ENCODE measurements at places on chromosomes 3 and 15. TPM values are rescaled to one million over a fixed set of nuclear protein-coding genes. Genes with fewer than 3 reads are reported as not detected.

PRR20G gene
- total RNA-seq: 3.9 TPM

ALDH1A3 gene
- 2.2 TPM for total RNA-seq

DNA sequence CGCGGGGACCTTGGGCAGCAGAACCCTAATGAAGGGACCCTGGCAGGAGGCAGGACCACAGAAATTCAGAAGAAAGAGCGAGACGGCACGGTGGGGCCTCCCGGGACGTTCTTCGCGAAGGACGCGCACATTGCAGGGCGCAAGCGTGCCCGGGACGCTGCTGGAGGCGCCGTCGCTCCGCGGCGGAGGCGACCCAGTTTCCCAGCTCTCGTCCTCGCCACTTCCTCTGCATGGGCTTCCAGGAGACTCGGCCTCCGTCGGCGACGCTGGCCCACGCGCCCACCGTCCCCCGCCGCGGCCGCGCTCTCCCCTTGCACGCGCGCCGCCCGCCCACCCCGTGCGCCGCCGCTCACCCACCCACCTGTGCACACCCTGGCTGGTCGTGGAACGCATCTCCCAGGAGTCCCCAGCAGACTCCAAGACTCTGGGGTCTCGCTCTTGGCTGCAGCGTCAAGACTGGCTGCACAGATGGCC, 31.8 kb upstream of the SMAD3 start:
- no peak for DNase-seq

DNA sequence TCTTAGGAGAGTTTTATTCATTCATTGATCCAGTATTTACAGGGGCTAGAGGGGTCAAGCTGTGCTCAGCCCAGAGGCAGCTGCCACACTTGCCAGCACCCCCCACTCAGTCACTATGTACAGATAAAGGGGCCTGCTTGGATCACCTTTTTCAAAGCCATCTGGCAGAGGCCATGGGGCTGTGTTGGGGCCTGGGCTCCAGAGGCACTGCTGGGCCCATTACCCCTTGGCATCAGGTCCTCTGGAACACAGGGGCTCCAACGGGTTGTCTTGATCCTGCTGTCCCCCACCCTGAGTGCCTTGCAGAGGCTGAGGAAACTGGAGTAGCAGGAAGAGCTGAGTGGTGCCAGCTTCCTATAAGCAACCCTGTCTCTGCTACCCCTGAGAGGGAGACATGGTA, 43.9 kb downstream of the SEMA3G start:
- no peak for DNase-seq

DNA sequence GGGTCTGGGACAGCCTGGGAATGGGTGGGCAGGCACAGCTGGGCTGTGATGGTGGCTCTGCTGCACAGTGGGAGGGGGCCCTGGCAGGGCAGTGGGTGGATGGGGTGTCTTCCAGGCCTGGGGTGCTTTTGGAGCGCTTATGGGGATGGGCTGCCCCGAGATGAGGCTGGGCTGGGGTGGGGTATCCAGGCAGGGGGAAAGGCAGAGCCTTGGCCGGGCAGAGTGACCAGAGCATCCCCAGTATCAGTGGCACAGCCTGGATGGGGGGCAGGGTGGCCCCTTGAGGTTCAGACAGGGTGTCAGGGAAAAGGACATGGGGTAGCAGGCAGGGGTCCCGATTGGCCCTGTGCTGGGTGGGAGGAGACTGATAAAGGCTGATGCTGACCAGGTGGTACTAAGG, 26.6 kb downstream of the HDAC11 start:
- DNase-seq: no peak

- no peak for DNase-seq
Observed at GRCh38 chr3:195319060-195319459, 48.1 kb upstream of the XXYLT1 start.

DNA sequence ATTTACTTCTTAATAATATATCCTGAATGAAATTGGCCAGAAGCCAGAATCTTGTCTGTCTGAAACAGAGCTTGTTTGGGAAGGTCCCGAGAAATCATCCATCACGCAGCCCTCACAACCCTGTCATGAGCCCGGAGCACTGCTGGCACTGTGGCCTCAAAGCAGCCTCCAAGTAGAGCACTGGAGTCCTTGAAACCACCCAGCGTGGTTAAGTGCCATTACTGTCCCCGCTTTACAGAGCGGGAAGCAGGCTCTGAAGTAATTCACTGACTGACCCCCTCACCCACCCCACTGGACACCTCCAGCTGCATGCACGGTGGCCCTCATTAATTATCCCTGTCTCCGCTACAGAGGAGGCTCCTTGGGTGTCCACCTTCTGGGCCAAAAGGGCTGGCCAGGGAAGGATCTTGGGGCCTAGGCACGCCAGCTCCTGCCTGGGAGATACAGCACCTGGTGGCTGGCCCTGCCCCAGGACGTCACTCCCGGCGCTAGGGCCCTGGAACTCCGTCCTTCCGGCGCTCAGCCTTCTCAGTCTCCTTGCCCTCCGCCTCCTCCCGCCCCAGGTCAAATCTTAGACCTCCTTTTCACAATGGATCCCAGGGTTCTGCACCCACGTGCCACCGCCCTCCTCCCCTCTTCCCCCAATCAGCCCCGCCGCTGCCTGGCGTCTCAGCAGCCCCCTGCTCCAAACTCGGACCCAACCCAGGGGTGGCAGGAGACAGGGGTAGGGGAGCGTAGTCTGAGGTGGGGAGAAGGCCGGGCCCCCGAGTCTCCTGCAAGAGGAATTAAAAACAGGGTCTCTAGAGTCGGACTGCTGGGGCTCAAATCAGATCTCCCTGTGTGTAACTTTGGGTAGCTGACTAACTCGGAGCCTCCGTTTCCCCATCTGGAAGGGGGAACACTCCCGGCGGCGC, 1.1 kb downstream of the TKT start:
- DNase-seq: peak; percentile 74

DNA sequence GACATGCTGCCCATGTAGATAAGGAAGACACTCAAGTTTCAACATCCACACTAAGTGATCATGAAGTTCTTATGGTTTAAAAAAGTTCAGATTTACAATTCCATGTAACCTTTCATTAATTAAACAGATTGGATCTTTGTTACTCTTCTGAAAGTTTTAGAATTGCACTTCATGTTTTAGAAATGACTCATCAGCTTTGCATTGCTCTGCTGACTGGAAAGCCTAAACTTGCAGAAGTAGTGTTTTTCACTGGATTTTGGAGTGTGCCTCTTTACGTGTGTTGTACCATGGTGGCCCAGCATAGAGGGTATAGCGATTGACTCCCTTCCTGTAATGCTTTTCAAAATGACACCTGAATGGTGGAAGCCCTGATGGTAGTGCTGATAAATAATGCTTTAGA, 157.9 kb downstream of the BBX start:
- no peak for DNase-seq

DNA sequence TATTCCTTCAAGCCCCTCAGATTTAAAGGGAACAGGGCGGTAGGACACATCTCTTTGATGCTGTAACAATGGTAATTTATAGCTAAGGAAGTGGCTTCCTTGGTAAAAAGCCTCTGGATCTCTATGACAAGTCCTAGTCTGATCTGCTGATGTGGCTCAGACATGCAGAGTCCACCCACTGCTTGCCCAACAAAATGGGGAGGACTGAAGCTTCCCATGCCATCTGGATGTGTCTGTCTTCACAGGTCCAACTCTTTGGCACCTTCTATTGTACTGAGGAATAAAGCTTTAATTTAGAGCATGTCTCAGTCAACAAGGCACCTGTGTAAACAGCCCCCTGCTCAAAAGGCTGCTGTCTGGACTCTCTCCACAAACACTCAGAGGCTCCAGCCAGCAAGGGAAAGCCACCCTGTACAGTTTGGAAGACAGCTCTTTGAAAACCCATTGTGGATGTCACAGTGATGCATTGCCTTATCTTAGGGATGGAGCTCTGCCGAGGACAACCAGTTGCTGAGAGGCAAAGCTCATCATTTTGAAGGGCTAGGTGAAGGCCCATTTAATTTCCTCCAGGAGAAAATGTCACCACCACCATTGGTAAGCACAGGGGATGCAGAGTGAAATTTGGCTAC, 348.6 kb upstream of the GRM7 start:
- DNase-seq: no peak

DNA sequence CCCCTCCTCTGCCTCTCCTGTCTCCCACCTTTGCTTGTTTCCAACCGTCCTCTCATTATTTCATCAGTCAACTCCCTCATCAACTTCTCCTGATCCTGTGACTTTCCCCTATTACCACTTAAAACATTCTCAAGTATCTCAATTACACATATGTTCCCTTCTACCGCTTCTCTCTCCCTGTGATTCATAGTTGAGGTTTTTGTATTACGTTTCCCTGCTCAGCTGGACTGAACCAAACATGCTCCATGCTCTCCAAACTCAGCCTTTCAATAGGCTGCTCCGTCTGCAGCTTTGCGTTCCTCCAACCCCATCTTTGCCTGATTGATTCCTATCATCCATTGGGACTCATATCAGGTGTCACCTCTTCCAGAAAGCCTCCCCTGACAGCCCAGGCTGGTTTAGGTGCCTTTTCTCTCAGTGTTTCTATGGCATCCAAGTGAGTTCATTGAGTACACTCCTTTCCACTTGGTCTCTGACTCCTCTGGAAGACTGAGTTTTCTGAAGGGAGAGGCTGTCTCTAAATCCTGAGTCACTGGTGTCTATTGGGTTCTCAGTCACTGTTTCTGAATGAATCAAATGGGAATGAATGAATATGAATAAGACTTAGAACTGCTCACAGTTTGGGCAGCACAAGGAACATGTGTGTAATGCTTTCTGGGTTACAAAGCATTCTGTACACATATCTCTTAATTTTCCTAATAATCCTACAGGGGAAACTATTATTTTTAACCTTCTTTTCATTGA, 56.4 kb downstream of the PLD1 start:
- DNase-seq: no peak

PCOLCE2 gene
- 16.1 TPM for total RNA-seq

DNA sequence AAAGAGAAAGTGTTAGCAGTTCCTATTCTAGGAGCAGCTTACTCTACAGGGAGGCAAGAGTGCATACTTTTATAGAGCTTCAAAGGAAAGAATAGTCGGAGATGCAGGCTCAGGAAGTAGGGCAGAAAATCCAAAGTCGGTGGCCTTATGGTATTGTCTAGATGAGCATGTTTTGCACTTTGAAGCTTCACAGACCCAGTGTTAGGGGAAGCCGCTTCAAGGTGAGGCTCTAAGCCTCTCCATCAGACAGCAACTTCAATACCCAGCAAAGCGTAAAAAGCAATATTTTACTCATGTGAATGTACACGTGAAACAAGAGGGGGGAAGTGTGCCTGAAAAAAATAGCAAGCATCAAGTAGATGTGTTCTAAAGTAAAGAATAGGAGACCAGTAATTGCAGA, 125.6 kb upstream of the RASGRP1 start:
- no peak for DNase-seq

DNA sequence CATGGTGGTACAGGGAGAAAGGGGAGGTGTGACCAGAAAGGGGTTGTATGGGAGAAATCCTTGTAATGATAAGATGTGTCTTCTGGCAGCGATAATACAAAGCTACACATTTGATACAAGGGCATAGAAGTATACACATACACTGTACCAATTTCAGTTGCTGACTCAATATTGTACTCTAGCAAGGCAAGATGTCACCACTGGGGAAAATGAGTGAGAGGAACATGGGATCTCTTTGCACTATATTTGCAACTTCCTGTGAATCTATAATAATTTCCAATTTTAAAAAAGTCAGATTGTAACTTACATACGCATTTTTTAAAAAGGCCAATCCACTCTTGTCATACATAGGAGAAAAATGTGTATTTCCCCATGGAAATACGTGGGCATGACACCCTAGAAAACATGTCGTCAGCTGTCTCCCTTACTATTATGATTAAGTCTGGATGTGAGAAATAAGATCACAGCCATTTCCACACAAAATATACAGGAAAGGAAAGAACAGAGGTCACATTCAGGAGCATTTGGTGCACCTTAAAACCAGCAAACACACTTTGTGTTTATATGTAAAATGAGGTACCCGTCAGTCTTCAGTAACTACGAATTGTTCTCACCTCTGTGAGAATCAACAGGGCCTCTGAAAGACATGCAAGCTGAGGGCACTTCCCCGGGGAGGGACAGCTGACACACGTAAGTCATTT, 22.9 kb downstream of the PRR23E start:
- no peak for DNase-seq

SOX2 gene
- 2.2 TPM for total RNA-seq

PLXNA1 gene
- total RNA-seq: 50.1 TPM

STRIT1 gene
- not detected for total RNA-seq

DNA sequence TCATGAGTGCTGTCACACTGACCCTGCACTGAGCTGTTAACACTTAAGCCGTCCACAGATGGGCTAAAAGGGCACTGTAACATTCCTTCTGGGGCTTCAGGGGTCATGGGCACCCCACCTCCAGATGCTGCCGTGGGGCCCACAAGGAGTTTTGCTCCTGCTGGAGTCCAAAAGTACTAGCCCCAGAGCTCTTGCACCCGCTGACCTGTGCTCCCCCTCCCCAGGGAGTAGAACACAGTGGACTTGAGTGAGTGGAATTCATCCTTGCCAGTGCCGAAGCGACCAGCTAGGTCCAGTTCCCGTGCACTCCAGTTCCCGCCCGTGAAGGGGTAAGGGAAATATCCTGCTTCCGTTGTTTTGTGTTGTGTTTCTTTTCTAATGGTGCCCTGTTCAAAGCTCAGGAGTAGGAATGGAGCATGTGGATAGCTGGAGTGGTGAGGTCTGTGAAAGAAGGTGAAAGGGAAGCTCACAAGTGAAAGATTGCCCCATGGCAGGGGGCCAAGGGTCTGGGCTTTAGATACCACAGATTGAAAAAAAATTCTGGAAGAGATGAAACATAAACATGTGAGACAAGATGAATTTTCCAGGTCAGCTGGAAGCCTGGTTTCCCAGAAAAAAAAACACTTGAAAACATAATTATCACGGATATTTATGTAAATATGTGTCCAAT, 36.6 kb downstream of the SLCO2A1 start:
- DNase-seq: no peak

ZPLD1 gene
- total RNA-seq: 3.6 TPM

- no peak for DNase-seq
Observed at GRCh38 chr15:85327820-85328219, 52.6 kb upstream of the AKAP13 start.

DNA sequence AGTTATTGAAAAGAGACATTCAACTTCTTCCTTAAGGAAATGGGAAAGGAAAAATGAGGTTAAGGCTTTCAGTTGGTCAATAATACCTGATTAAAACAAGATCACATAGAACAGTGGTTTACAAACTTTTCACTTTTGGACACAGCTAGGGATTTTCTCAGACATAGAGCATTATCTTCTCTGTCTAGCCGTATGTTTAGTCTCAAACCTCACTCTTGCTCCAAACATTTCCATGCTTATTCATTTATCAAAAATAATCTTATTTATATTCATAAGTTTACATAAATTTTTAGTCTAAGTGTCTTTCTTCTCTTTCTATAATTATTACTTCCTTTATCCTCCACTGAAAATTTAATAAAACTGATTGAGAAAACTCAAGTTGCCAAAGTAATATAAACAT, 114.2 kb upstream of the AZI2 start:
- peak; percentile 44 for DNase-seq
